Stimulated activated CD8-positive, alpha-beta memory T cell treated with anti-CD3 and anti-CD28 coated beads, Interleukin-4, amount 100 ng/mL, for 4 hours (primary cell): ENCODE measurements at places on chromosomes 13 and 19.

GRCh38 chr13:34012382-34012781 lies 194.4 kb downstream of the RFC3 start:
- DNase-seq = no peak

DNA sequence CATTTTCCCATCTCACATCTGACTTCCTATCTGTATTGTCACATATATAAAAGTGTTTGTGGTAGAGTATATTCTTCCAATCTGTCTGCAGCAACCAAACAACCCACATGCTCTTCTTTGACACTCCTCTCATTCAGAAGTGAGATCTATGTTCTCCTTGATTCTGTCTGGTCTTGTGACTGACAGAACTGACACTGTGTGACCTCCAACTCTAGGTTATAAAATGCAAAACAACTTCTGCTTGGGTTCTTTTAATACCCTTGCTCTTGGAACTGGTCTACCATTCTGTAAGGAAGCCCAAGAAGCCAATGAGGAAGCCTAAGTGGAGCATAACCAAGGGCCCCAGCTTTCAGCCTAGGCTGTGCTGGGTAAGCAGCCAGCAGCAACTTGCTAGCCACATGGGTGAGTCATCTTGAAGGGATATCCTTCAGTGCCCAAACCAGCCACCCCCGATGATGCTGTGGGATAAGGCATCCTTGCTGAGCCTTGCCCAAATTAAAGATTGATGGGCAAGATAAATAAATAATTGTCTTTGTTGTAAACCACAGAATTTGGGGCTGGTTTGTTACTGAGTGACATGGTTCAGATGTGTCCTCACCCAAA lies 18.4 kb upstream of the ITM2B start:
- no peak for DNase-seq

GRCh38 chr13:112449545-112449930 lies 73.4 kb downstream of the SPACA7 start:
- no peak for DNase-seq

DNA sequence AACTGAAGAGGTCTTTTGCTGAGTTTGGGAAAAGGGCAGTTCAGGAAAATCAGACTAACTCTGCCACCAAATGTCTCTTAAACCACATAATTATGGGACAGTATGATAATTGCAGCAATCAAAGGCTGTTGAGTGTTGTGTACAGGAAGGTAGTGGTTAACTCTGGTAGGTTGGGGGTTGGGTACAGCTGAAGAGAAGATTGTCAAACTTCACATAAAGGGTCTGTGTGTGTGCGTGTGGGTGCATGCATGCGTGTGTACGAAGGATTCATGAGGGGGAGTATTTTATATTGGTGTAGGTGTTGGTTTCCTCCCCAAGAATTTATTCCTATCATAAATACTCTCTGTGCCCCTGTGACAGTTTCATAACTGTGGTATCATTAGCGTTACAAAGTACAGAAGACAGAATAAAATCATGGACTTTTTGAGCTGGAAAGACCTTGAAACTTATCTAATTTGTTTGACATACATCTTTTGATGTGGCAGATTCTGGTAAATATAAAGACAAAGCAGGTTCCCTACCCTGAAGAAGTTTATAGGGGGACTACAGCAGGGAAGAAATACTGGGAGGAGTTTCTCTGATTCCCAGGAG lies 94.1 kb downstream of the PCCA start:
- DNase-seq = no peak

DNA sequence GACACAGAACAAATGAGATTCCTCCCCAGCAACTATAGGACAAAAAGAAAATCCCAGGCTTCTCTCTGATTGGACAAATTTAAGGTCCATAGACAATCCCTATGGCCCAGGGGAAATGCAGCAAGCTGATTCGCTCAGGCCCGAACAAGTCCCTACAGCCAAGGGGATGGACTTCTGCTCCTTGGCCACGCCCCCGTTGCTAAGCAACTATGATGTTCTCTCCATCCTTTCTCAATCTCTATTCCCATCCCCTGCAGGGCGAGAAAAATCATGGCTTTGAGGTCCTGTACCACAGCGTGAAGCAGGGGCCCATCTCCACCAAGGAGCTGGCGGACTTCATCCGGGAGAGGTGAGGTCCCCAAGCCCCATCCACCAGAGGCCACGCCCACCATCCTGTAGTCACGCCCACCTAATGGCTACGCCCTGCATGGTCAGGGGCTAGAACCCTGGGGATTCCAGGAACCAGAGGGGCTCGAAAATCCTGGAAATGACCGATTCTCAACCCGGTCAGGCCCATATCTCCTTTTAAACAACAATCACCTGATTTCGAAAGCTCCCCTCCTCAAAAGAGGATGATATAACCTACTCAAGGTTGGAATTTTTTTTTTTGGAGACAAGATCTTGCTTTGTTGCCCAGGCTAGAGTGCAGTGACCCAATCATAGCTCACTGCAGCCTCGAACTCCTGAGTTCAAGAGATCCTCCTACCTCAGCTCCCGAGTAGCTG lies 11.4 kb downstream of the FCHO1 start:
- no peak for DNase-seq
